H4 (cell line): ENCODE measurements at places on chromosomes 4 and X. TPM values are rescaled to one million over a fixed set of nuclear protein-coding genes. Genes with fewer than 3 reads are reported as not detected.

FREM3 gene
- total RNA-seq, result not detected in 2 replicates

CXCL1 gene
- total RNA-seq, result not detected in 2 replicates

CLGN gene
- total RNA-seq, result 2.5 and 4.6 TPM in 2 replicates

NAA11 gene
- total RNA-seq, result 7.1 and 11.0 TPM in 2 replicates

TBC1D25 gene
- total RNA-seq, result 2.6 and 3.2 TPM in 2 replicates

RNF175 gene
- total RNA-seq, result not detected in 2 replicates

MAGEC2 gene
- 77.8 and 91.2 TPM in 2 replicates for total RNA-seq

TCEANC gene
- total RNA-seq, result 3.5 and 4.4 TPM in 2 replicates

CXorf49 gene
- total RNA-seq, result not detected in 2 replicates

ATP1B4 gene
- total RNA-seq, result not detected in 2 replicates

APOO gene
- total RNA-seq, result 40.5 and 58.9 TPM in 2 replicates
